ENCODE measurements at places on chromosomes 3 and 15.

DNA sequence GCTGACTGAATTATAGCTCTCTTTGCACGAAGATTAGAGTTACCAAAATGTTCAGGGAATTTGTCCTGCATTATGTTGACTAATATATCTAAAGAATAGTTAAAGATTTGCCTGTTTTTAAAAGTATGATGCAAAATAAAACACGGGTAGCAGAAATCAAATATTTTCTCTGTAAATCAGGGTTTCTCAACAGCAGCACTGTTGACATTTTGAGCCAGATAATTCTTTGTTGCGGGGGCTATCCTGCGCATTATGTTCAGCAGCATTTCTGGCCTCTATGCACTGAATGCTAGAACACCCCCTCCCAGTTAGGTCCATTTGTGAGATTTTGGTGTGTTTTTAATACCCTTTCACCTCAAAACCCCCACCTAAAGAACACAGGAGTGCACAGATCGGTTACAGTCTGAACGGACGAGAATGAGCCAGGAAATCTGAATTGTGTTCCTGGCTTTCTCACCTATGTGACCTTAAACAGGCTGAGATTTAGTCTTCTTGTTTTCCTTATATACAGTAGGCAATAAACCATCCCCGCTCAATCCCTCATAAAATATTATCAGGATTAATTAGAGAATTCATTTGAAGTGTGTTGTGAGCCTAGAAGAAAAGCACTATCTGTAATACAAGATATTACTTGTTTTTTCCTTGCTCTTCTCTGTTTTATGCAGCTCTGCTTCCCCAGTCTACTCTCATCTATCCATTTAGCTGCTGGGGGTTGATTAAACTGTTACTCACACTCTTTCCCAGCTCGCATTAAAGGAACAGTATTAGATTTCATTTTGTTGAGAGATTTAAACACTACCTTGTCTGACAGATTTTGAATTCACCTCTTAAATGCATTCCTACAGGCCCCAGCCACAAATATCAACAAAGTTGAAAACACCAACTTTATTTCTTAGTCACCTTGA lies 247.5 kb upstream of the GOLIM4 start:
- no peak for DNase-seq

DNA sequence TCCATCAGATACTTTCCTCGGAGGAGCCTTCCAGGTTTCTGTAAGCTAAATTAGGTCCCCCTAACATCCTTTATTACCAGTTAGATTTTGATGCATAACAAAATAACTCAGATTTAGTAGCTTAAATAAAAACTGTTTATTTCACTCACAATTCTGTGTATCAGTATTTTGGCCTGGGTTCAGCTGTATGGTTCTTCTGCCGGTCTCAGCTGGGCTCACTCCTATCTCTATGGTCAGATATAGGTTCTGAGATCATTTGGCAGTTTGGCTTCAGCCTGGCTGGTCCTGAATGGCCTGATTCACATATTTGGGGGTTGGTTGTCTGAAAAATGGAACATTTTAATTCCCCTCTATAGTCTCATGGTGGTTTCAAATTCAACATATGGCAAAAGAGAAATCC lies 1125.3 kb downstream of the TBL1XR1 start:
- no peak for DNase-seq

GRCh38 chr3:34248352-34248751 lies 449.9 kb downstream of the PDCD6IP start:
- no peak for DNase-seq

- no peak for DNase-seq
Measured at GRCh38 chr3:55491296-55491816, 4.2 kb upstream of the WNT5A start.

- no peak for DNase-seq
Measured at GRCh38 chr15:51022206-51022605, 72.5 kb downstream of the TNFAIP8L3 start.

DNA sequence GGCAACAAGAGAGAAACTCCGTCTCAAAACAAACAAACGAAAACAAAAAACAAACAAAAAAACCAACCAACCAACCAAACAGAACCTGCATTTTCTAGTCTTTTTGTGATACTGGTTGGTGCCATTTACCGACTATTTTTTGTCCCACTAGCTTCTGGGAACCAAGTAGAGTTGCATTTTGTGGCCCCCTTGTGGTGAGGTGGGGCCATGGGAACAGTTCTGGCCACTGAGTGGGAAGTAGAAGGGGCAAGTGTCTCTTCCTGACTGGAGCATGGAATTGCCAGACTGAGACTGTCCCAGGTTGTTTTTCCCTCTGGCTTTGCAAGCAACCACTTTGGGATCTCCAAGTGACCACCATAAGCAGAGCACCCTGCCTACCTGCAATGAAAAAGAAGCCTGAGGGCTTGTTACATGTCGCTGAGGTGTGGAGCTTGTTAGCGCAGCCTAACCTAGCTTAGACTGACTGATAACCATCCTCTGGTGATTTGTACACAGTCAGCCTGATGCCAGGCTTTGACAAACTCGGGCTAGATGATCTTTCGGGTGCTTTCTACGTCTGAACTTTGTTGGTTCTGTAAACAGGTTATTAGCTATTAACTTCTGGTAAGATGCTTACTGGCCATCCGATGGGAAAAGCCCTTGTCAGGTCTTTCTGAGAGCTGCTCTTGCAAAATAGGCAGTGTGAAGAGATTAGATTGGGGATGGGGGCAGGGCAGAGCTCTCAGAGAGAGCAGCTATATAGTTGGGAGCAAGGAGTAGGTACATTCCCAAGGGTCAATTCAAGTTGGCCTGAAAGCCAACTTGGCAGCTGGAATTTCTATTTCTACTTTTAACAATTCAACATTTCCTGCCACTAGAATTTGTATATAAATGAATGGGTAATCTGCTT lies 172.2 kb downstream of the SSR3 start:
- DNase-seq, result no peak

DNA sequence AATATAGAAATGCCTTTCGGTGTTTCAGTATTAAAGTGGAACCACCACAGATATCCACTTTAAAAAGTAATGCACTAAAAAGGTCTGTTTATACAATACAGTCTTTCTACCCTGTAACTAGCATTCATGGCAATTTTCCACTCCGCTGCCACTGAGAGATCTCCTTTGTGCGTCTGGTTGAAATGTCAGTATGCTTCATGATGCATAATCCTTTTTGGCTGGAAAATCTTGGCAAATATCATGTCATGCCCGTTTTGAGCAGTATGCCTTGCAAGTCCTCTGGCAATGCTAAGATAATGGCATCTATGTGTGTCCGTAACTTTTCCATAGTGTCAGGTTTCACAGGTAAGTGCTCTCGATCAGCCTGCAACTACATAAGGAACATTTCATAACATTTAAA lies 30.8 kb upstream of the ARF4 start:
- no peak for DNase-seq

DNA sequence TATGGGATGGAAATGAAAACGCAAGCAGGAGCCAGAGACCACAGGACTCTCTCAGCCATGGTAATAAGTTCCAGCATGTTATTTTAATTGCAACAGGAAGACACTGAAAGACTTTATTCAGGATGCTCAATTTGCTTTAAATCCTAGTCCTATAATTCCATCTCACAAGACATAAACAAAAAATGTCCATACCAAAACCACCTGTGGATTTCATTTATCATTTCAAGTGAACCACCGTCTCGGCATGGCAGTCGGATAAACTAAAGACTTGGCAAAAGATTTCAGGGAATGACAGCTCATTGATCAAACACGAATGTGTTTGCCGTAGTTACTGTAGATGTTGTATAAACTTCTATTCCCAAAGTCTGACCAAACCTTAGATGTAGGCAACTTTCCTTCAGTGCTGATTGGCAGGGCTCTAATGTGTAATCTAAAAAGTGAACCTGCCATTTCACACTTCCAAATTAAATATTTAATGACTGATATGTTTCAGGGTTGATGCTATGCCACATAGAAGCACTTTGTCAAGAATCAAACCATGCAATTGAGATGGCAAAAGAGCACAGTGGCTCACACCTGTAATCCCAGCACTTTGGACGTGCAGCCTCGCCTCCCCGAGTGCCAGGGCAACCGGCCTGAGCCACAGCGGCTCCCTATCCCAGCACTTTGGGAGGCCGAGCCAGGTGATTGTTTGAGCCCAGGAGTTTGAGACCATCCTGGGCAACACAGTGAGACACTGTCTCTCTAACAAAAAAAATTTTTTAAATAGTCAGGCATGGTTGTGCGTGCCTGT lies 331.7 kb downstream of the MAGI1 start:
- no peak for DNase-seq

- DNase-seq, result no peak
Measured at GRCh38 chr3:114127517-114127916, 51.3 kb downstream of the DRD3 start.

DNA sequence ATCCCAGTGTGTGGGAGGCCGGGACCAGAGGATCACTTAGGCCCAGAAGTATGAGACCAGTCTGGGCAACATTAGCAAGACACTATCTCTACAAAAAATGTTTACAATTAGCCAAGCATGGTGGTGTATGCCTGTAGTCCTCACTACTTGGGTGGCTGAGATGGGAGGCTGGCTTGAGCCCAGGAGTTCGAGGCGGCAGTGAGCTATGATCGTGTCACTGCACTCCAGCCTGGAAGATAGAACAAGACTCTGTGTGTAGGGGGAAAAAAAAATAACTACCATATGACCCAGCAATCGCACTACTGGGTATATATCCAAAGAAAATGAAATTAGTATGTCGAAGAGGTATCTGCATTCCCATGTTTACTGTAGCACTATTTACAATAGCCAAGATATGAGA lies 22.6 kb downstream of the RYK start:
- no peak for DNase-seq

- no peak for DNase-seq
Measured at GRCh38 chr3:178568911-178569310, 32.7 kb downstream of the KCNMB2 start.

- DNase-seq, result no peak
Measured at GRCh38 chr3:76383781-76384180, 598.4 kb upstream of the ZNF717 start.

Data from CD4-positive, alpha-beta T cell treated with Interleukin-12 subunit alpha and Interleukin-12 subunit beta, for 1 hour (primary cell).